ENCODE measurements at places on chromosomes 16 and 17. TPM values are rescaled to one million over a fixed set of nuclear protein-coding genes. Genes with fewer than 3 reads are reported as not detected.

HCRT gene
- not detected for total RNA-seq

SLC47A1 gene
- not detected for total RNA-seq

MBTPS1 gene
- 52.3 TPM for total RNA-seq

CEP295NL gene
- total RNA-seq: 0.56 TPM

KCNJ18 gene
- not detected for total RNA-seq

ZNF205 gene
- total RNA-seq: 0.47 TPM

CLEC16A gene
- 36.2 TPM for total RNA-seq

KRT32 gene
- total RNA-seq: not detected

ZFPM1 gene
- total RNA-seq: 19.3 TPM

CNGB1 gene
- total RNA-seq: not detected

CSH1 gene
- total RNA-seq: not detected

TGFB1I1 gene
- total RNA-seq: 1.5 TPM

MYCBPAP gene
- total RNA-seq: 3.5 TPM

SCARF1 gene
- 9.5 TPM for total RNA-seq

SLC16A3 gene
- 171 TPM for total RNA-seq

KRT17 gene
- total RNA-seq: not detected

LRRC36 gene
- 0.23 TPM for total RNA-seq

KRT40 gene
- total RNA-seq: not detected

POLR3E gene
- 102 TPM for total RNA-seq

COQ9 gene
- 55.2 TPM for total RNA-seq

ADAM11 gene
- total RNA-seq: 0.12 TPM

All from activated CD4-positive, alpha-beta T cell treated with anti-CD3 and anti-CD28 coated beads, Interleukin-2, amount 10 ng/mL, durations not matched to agents 24 days and 14 days (primary cell).